ENCODE measurements at places on chromosomes 16 and 17. TPM values are rescaled to one million over a fixed set of nuclear protein-coding genes. Genes with fewer than 3 reads are reported as not detected.
A peak's percentile ranks its signal among the peaks of the same experiment; 100 is the strongest.

- no peak overlapping the region for H3K4me3 ChIP-seq
- H3K4me1 ChIP-seq = no peaks in the 10 kb centered on the region
- no peaks in the 10 kb centered on the region for H3K36me3 ChIP-seq
- no peak overlapping the region for H3K27ac ChIP-seq
- no peaks in the 10 kb centered on the region for H3K27me3 ChIP-seq
Measured at GRCh38 chr17:41483531-41483930, 2.6 kb upstream of the KRT35 start.

GRCh38 chr17:10767232-10767631 is 36.7 kb downstream of the TMEM238L start:
- no peak overlapping the region for H3K27ac ChIP-seq
- no peaks in the 10 kb centered on the region for H3K27me3 ChIP-seq
- no peak overlapping the region for H3K4me3 ChIP-seq
- H3K36me3 ChIP-seq = no peaks in the 10 kb centered on the region
- DNase-seq = no peak
- no peaks in the 10 kb centered on the region for H3K4me1 ChIP-seq

- H3K4me3 ChIP-seq = no peak overlapping the region
- H3K36me3 ChIP-seq = no peaks in the 10 kb centered on the region
- DNase-seq = no peak
- H3K4me1 ChIP-seq = no peaks in the 10 kb centered on the region
Measured at GRCh38 chr17:3794557-3795389, 6.2 kb downstream of the ITGAE start.

DNA sequence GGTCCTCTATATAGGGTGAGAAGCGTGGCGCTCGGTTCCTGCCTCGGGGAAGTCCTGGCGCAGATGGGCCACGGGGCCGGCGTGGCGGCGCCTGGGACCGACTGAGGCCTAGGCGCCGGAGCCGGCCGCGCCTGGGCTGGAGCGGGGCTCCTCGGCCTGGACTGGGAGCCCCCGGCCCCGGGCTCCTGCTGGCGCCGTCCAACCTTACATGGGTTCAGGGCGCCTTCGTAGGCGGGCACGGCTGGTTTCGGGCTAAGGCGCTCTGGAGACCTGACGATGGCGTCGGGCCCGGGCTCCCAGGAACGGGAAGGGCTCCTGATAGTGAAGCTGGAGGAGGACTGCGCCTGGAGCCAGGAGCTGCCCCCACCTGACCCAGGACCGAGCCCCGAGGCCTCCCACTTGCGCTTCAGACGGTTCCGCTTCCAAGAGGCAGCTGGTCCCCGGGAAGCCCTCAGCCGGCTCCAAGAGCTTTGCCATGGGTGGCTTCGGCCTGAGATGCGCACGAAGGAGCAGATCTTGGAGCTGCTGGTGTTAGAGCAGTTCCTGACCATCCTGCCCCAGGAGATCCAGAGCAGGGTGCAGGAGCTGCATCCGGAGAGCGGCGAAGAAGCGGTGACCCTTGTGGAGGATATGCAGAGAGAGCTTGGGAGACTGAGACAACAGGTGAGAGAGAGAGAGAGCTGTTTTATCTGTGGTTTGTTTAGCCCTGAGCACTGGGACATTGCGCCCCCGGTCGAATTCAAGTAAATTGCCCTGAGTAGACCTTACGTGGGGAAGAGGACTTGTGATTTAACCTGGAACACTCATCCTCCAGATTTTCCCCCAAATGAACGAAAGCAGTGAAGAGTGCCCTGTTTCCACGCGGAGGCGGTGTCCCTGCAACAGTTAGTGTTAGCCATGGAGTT is 504 bp downstream of the ZNF263 start:
- peak overlapping the region; percentile 100 for H3K27ac ChIP-seq
- no peaks in the 10 kb centered on the region for H3K4me1 ChIP-seq
- no peaks in the 10 kb centered on the region for H3K27me3 ChIP-seq

DNA sequence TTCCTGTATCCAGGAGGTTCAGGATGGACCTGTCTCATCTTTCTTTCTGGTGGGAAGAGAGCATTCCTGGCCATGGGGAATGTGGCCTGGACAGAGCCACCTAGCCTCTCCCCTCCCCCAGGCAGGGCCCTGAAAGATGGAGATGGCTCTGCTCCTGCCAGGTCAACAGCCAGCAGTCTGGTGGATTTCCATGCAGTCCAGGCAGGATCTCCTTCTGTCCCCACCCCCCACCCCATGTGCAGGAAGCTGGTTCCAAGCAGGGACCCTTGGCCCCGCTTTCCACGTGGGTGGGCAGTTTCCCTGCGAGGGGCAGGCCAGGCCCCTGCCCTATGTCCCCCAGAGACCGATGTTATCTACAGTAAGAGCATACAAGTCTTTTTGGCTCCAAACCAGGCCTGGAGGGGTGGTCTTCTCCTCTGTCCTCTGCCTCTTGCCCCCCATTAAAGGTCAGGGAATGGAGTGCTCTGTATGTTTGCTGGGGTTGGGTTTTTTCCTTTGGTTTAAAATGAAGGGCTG is 240.5 kb downstream of the SEC14L1 start:
- no peaks in the 10 kb centered on the region for H3K36me3 ChIP-seq
- peak overlapping the region; percentile 38 for H3K27ac ChIP-seq
- no peaks in the 10 kb centered on the region for H3K27me3 ChIP-seq
- no peak overlapping the region for H3K4me3 ChIP-seq

TENT4B gene
- 15.9 TPM for total RNA-seq

GRCh38 chr17:31509095-31509804 is 117.8 kb downstream of the RAB11FIP4 start:
- no peaks in the 10 kb centered on the region for H3K4me1 ChIP-seq
- H3K27me3 ChIP-seq = no peaks in the 10 kb centered on the region
- H3K4me3 ChIP-seq = no peak overlapping the region
- DNase-seq = no peak

GRCh38 chr17:2063261-2064146 is 8.6 kb downstream of the HIC1 start:
- no peak overlapping the region for H3K4me3 ChIP-seq
- H3K36me3 ChIP-seq = no peaks in the 10 kb centered on the region
- H3K27ac ChIP-seq = peak overlapping the region; percentile 92
- DNase-seq = no peak
- H3K4me1 ChIP-seq = peaks cover 99% of the 10 kb centered on the region

- no peaks in the 10 kb centered on the region for H3K4me1 ChIP-seq
- no peak overlapping the region for H3K4me3 ChIP-seq
- DNase-seq = no peak
- H3K27ac ChIP-seq = no peak overlapping the region
- no peaks in the 10 kb centered on the region for H3K27me3 ChIP-seq
Measured at GRCh38 chr17:13306310-13306962, 288.6 kb upstream of the ELAC2 start.

Measured in tibial nerve (tissue), 4 donors.